ENCODE measurements at places on chromosomes 6 and 20.
A peak's percentile ranks its signal among the peaks of the same experiment; 100 is the strongest.

DNA sequence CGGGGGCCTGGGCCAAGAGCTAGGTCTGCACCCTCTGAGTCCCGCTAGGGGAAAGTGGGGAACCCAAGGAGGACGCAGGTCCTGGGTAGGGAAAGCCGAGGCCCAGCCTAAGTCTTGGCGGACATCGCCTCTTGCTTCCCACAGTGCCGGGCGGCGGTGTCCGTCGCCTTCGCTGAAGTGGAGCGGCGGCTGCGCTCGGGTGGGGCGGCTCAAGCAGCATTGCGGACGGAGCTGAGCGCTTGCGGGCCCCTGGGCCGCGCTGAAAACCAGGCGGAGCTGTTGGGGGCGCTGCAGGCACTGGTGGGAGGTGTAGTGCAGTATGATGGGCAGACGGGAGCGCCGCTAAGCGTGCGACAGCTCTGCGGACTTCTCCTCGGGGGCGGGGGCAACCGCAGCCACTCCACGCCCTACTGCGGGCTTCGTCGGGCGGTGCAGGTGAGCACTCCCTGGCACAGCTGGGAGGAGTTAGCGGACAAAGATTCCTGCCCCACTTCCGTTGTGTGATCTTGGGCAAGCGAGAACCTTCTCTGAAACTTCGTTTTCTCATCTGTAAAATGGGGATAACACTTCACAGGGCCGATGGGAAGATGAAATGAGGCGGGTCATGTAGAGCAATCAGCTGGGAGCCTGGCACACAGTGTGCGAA is 4.2 kb downstream of the PRSS16 start:
- DNase-seq, result no peak

DNA sequence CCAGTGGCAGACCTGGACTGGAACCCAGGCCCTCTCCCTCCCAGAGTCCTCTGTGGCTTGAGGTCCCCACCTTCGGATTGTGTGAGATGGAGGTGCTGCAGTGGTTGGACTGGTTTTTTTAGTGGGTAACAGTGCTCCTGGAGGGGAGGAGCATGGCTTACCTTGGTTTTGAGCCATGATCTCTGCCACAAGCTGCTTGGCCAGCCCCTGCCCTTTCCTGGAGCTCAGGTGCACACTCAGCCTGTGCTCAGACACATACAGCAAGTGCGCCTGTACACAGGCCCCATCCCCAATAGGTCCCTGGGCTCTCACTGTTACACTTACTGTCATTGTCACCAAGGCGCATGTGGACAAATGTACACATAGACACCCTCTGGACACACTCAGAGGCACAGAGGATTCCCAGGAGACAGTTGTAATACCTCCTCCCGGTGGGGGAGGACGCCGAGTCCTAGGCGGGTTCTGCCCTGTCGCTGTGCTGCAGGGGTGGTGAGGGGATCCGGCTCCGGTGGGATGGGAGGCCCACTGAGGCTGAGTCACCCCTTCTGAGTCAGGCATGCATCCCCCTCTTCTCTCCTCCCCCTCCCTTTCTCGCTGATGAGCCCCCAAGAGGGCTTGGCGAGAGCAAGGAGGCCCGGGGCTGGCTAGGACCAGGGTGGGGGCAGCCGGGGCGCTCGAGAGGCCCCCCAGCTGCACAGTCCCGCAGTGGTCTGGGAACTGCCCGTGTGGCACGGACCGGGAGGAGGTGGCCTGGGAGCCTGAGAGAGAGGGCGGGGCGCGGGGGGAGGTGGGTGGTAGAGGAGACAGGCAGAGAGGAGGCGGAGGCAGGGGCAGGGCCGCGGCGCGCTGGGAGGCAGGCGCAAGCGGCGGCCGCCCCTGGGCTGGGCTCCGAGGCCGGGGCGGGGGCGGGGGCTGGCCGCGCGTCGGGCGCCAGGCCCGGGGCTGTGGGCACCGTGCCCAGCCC is 522 bp upstream of the EPB41L1 start:
- peak; percentile 86 for DNase-seq

- DNase-seq, result no peak
Observed at GRCh38 chr6:33154349-33154748, 37.9 kb downstream of the COL11A2 start.

- DNase-seq, result no peak
Observed at GRCh38 chr6:150654608-150655007, 54.9 kb downstream of the PLEKHG1 start.

GRCh38 chr6:71222671-71223070 is 65.9 kb upstream of the OGFRL1 start:
- no peak for DNase-seq

DNA sequence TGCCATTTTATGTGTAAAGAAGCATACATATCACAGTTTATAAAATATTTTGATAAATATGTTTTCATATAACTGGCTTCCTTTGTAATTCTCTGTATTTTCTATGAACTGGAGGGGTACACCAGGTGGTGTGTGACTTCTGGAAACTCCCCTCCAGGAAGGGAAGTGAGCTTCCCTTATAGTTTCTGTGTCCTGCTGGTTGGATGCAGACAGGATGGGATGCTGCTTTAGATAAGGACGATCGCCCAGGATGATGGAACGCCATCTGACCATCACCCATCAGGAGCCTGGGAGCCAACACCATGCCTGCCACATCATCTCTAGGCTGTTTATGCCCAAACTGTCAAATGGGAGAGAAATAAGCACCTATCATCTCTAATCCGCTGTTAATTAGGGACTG is 66.1 kb downstream of the SULF2 start:
- DNase-seq, result no peak

DNA sequence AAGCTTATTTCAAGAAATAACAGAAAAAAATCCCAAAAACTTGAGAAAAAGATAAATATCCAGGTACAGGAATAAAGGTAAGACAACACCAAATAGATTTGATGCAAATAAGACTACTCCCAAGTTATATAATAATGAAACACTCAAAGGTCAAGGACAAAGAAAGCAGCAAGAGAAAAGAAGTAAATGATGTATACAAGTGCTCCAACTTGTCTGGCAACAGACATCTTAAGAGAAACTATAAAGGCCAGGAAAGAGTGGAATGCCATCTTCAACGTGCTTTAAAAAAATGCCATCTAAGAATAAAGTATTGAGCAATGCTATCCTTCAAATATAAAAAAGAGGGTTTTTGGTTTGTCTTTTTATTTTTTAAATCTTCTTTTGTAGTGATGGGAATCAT is 54.2 kb downstream of the REV3L start:
- DNase-seq, result no peak

GRCh38 chr6:156164701-156165452 is 612.3 kb upstream of the ARID1B start:
- DNase-seq, result no peak

DNA sequence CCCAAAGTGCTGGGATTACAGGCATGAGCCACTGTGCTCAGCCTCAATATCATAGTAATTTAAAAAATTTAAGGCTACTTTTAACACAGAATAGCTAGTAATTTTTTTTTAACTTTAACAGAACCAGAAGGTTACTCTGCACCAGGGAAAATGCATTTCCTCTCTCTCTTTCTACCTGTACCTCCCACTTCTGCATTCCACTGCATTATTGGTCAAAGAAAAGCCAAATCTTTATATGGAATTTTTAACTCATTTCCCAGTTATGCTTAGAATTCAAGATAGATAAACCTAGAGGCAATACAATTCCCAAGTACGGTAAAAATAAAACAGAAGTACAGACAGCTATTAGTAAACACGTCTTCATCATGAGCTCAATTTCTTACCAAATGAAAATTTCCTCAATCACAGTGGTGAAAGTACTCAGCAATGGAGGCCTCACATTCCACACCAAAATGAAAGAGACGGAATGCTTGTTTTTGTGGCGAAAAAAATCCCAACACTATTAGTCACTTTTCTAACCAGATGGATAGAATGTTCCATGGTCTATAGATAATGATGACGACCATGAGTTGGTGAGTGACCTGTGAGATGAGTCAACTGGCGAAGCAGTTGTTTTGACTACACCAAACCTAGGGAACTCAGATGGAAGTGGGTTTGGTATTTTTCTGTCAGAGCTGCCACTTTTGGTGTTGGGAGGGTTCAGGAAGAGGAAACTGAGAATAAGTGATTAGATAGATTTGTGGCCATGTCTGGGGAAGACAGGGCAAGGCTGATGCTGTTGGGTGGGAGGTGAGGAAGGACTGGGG is 104.7 kb upstream of the SGK1 start:
- DNase-seq, result no peak

DNA sequence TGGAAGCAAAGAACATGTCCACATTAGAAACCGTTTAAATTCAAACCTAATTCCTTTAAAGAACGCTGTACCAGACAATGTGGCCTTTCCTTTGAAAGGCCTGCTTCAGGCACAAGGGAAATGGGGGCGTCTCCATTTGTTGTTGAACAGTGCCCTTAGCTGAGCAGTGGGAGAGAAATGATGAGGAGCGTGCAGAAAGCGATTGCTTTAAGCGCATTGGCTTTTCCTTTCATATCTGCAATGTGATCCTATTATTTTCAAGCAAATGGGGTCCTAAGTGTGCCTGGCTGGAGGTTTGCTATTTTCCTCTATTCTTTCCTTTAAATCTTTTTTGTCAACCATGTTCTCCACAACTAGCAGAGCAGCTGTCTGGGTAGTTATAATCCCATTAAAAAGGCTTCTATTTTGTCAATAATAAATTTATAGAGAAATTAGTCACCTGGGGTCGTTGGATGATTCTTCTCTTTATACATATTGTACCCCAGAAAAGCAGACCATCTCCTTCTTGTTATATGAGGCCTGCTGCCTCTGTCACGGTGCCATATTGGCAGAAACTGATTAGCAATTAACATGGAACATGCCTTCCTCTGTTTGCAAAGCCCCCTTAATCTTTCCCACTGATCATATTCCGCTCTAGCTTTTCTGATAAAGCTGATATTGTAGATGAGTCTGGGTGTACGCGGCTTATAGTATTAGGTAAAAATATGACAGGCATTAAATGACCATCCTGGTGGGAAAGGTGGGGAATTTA is 151.1 kb upstream of the JAG1 start:
- DNase-seq, result no peak

GRCh38 chr20:49052334-49052733 is 6.2 kb downstream of the CSE1L start:
- no peak for DNase-seq

DNA sequence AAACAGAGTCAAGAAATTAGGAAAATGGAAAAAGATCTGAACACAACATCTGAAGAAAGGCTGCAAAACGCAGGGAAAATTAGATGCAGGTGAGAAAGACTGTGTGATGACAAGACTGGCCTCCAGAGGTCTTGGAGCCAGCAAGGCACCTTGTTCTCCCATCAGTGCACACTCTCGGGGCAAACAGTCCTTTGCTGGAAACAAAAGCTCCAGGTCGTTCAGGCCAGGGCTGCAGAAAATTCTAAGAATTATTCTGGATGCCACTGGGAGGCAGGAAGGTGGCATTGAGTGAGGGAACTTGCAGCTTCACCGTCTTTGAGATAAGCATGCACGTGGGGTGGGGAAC is 219.9 kb upstream of the SSTR4 start:
- no peak for DNase-seq

- DNase-seq, result no peak
Observed at GRCh38 chr6:162960679-162961457, 233.1 kb downstream of the PACRG start.

DNA sequence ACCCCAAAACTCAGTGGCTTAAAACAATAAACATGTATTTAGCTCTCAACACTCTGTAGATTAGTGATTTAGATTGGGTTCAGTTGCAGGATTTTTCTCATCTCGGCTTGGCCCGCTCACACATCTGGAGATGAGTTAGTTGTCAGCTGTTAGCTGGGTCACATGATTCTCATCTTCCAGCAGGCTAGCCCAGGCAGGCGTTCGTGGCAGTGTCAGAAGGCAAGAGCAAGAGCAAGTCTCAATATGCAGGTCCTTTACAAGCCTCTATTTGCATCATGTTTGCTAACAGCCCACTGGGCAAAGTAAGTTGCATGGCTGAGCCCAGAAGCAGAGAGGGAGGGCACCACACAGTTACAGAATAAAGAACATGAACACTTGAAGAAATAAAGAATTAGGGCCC is 83.6 kb upstream of the MYLIP start:
- no peak for DNase-seq

DNA sequence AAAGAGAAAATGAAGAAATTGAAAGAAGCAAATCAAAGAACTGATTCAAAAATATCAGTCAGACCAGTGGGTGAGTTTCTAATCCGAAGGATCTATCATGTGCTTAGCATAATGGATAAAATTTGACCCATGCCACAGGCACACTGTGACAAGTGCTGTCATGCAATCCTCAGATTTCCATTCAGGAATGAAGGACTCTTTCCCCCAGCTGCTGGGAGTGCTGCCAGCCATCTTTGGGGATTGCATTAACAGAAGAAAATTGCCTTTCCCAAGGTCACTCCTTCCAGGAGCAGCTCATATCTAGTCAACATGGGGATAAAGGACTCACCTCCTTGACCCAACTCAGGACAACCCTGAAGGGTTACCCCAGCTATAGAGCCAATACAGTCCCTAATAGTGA is 316.7 kb upstream of the TBX18 start:
- no peak for DNase-seq

DNA sequence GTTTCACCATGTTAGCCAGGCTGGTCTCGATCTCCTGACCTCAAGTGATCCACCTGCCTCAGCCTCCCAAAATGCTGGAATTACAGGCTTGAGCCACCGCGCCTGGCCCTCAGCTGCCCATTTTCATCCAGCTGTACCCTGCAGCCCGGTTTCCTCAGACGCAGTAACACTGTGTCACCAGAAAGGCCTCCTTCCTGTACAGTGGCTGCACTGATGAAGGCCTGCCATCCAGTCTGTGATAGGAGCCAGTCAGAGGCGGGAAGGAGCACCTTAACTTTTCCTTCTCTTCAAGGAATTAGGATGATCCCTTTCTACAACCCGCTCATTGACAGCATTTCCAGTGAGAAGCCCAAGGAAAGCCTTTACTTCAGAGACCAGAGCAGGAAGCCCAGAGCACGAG is 75.9 kb downstream of the GFOD1 start:
- peak; percentile 9 for DNase-seq

DNA sequence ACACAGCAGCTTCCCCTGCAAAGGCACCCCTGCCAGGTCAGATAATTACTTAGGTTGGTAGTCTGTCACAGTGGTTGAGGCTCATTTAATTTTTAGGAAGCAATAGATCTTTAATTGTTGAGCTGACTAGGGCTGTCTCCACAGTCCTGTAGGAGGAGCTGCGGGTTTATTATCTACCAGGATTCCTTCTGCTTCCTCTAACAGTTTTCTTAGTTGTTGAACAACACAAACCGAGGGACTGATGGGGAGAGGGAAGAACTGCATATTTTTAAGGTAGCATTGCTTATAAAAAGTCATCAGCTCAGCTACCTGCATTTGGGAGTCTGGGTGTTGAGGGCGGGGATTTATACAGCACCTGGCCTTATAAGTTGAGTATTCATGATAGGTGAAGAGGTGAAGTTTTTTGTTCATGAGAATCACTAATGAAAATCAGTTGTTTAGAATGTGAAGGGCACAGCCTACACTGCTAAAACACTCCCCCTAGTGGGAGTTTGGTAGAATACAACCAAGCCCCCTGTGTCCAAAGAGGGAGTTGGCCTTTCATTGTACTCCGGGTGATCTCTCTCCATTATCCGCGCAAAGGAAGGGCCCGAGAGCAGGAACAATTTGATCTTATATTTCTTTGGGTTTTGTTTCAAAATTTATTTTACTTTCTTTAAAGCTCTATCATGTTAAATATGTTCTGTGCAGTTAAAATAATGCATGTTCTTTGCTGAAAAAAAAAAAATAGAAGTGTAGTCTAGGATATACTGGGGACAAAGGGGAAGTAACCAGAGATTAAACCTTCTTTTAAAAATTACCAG is 69.6 kb downstream of the SSR1 start:
- no peak for DNase-seq

All from left forelimb (tissue), 1 donor.